ENCODE measurements at places on chromosomes 4 and X.

DNA sequence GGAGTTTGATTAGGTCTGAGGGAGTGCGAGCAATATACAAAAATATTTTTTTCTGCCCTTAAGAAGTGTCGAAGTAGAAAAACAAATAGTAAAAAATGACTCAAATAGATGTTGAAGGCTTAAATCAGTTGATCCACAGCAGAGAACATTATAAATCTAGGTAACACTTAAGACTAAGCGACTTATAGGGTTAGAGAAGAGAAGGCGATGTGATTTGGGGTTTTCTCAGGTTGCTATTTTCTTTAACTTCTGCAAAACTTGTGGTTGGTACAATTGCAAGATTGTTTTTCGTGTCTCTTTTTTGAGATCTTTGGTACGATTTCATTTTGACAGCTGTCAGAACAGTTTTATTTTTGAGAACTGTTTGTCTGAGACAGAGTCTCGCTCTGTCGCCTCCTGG, 1479.5 kb downstream of the PCDH7 start:
- H3K27ac ChIP-seq = no peak overlapping the region
- no peak for DNase-seq

DNA sequence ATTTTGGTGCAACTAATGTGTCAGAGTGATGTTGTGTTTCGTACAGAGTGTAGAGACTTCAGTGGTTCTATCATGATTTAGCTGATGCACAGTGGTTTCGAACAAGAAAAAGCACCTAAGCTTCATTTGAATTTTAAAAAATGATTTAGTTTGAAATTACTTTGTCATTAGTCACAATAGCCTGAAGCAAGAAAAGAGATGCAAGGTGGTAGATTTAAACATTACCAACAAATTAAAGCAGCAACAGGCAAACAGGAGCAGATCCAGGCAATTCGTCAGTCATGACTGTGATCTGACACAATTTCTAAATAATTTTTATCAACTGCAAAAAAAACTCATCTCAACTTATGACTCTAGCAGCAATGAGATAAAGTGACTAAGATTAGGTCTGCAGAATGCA, 24.6 kb upstream of the COX7B2 start:
- H3K4me3 ChIP-seq = no peak overlapping the region
- H3K4me1 ChIP-seq = no peaks in the 10 kb centered on the region
- H3K27me3 ChIP-seq = no peaks in the 10 kb centered on the region
- H3K27ac ChIP-seq = no peak overlapping the region

DNA sequence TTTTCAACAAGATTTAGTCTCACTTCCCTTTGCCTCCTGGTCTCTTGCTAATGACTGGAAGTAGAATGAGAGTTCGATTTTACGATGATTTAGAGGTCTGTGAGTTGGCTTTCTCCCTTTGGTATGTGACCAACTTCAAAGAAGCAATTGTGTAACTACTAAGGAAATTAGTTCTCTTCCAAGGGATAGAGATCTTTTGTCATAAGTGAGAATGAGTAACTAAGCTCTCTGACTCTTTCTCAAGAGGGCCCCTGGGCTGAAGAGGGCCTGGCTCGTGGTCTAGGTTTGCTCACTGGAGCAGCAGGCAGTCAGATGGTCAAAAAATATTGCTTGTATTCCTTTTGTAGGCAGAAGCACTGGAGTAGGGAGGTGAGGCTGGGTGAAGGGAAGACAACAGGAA, 176.3 kb downstream of the ENOX2 start:
- no peak for DNase-seq
- H3K36me3 ChIP-seq = no peaks in the 10 kb centered on the region
- H3K4me3 ChIP-seq = no peak overlapping the region
- no peaks in the 10 kb centered on the region for H3K27me3 ChIP-seq
- no peaks in the 10 kb centered on the region for H3K4me1 ChIP-seq

DNA sequence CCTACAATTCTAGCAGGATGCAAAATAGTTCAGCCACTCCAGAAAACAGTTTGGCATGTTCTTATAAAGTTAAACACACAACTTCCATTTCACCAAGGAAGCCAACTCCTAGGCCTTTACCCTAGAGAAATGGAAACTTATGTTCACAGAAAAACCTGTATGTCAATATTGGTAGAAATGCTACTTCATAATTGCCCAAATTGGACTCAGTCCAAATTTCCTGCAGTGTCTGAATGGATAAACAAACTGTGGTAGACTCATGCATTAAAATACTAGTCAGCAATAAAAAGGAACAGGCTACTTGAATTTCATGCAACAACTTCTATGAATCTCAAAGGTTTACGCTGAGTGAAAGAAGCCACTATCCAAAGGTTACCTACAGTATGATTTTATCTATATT, 1738.8 kb upstream of the IGFBP7 start:
- H3K27ac ChIP-seq = no peak overlapping the region
- no peak overlapping the region for H3K4me3 ChIP-seq
- no peaks in the 10 kb centered on the region for H3K4me1 ChIP-seq
- no peak for DNase-seq
- H3K27me3 ChIP-seq = no peaks in the 10 kb centered on the region
- no peaks in the 10 kb centered on the region for H3K36me3 ChIP-seq

- no peak overlapping the region for H3K27ac ChIP-seq
- no peaks in the 10 kb centered on the region for H3K4me1 ChIP-seq
- H3K4me3 ChIP-seq = no peak overlapping the region
- no peaks in the 10 kb centered on the region for H3K27me3 ChIP-seq
- no peaks in the 10 kb centered on the region for H3K36me3 ChIP-seq
- no peak for DNase-seq
These were observed 240.0 kb downstream of the GPC3 start for GRCh38 chrX:133745349-133745748.

DNA sequence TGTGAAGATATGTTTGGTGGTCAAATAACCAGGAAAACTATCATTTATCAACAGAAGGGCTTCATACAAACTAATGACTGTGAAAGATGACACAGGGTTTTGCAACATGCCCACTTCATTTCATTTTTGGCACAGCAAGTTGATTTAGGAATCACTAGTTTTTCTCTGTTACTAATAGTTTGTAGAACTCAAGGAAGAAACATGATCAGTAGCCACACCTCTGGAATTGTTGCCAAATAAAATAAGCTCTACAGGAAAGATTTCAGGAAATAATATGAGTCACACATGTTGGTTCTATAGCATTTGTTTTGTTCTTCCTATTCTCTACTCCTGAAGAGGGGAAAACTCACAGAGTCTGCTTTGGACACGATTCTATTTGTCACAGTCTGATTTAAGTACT, 255.4 kb downstream of the TLL1 start:
- H3K4me3 ChIP-seq = no peak overlapping the region
- no peaks in the 10 kb centered on the region for H3K4me1 ChIP-seq
- no peaks in the 10 kb centered on the region for H3K36me3 ChIP-seq
- no peak for DNase-seq

DNA sequence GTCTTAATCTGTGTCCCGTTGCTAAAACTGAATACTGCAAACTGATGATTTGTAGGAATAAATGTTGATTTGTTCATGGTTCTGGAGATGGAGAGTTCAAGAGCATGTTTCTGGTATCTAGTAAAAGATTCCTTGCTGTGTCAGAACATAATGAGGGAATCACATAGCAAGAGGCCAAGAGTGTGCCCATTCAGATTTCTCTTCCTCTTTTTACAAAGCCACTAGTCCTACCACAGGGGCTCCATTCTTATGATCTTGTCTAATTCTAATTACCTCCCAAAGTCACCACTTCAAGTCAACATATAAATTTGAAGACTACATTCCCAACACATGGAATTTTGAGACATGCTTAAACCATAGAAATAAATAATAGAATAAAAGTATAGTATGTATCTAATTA, 608.8 kb upstream of the EPHA5 start:
- no peak overlapping the region for H3K4me3 ChIP-seq
- H3K27ac ChIP-seq = no peak overlapping the region
- no peaks in the 10 kb centered on the region for H3K36me3 ChIP-seq
- no peak for DNase-seq

GRCh38 chr4:98996056-98996764, 689 bp downstream of the METAP1 start:
- H3K36me3 ChIP-seq = no peaks in the 10 kb centered on the region
- peak overlapping the region; percentile 87 for H3K27ac ChIP-seq
- no peaks in the 10 kb centered on the region for H3K27me3 ChIP-seq
- peak; percentile 33 for DNase-seq
- H3K4me3 ChIP-seq = peak overlapping the region; percentile 91

DNA sequence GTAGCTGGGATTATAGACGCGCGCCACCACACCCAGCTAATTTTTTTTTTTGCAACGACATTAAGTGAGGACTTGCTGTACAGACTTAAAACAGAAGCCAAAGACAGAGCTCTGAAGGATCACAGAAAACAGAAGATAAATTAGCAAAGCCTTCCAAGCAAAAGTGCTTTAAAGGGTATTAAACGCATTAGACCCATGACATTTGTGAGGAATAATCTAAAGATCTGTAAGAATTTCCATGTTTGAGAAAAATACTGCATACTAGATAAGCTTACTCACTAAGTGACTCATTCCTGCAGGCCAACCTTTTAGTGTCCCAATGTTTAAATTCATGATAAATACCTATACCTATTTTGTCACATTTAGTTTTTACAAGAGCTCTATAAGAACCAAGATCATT, 27.4 kb downstream of the SMARCA1 start:
- DNase-seq = no peak
- H3K27me3 ChIP-seq = no peaks in the 10 kb centered on the region
- H3K4me1 ChIP-seq = no peaks in the 10 kb centered on the region
- no peak overlapping the region for H3K4me3 ChIP-seq
- no peak overlapping the region for H3K27ac ChIP-seq

GRCh38 chr4:48343551-48343950, 2.2 kb downstream of the SLAIN2 start:
- H3K27ac ChIP-seq = no peak overlapping the region
- no peaks in the 10 kb centered on the region for H3K36me3 ChIP-seq
- no peaks in the 10 kb centered on the region for H3K27me3 ChIP-seq
- H3K4me3 ChIP-seq = peak overlapping the region; percentile 90

DNA sequence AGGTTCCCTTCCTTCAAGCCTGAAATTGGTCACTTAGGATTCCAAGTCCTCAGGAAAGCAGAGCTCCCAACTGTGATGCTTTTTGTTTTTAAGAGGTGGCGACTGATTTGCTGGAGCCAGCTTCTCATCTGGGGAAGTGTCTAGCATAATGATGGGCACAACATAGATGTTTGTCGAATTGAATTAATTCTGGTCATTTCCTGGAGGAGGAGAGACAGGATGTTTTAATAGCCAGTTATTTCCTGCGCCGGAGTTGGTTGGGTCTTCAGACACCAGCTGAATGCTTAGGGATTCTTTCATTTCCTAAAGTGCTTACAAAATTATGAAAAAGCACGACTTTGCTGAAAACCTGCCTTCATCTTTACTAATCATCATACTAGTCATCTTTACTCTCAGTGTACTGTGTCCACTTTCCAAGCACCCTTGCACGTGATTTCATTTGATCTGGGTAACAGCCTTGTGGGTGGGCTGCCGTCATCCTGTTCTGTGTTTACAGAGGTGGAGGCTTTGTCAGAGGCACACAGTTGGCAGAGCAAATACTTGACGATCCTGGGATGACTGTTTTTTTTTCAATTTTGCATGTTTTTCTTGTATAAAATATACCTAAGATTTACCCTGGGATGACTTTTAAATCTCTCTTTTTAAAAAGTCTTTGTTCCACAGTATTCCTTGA, 49.5 kb downstream of the RGS12 start:
- H3K4me3 ChIP-seq = no peak overlapping the region
- DNase-seq = no peak
- H3K36me3 ChIP-seq = no peaks in the 10 kb centered on the region
- H3K27me3 ChIP-seq = no peaks in the 10 kb centered on the region

- H3K4me3 ChIP-seq = peak overlapping the region; percentile 6
- H3K27ac ChIP-seq = no peak overlapping the region
- no peak for DNase-seq
- no peaks in the 10 kb centered on the region for H3K4me1 ChIP-seq
These were observed 25.0 kb upstream of the GJB1 start for GRCh38 chrX:71198066-71198465.

- peak within 1 kb of the TSS; percentile 27 for H3K4me3 ChIP-seq
- peak; percentile 60 for DNase-seq
- no peaks in the 10 kb centered on the region for H3K27me3 ChIP-seq
- H3K36me3 ChIP-seq = no peaks in the 10 kb centered on the region
- H3K27ac ChIP-seq = peak within 1 kb of the TSS; percentile 68
- no peaks in the 10 kb centered on the region for H3K4me1 ChIP-seq
These were observed at the start of gene ALPK1 for GRCh38 chr4:112296949-112297880. Gene ALPK1 (plus strand): TSS chr4:112297369.

DNA sequence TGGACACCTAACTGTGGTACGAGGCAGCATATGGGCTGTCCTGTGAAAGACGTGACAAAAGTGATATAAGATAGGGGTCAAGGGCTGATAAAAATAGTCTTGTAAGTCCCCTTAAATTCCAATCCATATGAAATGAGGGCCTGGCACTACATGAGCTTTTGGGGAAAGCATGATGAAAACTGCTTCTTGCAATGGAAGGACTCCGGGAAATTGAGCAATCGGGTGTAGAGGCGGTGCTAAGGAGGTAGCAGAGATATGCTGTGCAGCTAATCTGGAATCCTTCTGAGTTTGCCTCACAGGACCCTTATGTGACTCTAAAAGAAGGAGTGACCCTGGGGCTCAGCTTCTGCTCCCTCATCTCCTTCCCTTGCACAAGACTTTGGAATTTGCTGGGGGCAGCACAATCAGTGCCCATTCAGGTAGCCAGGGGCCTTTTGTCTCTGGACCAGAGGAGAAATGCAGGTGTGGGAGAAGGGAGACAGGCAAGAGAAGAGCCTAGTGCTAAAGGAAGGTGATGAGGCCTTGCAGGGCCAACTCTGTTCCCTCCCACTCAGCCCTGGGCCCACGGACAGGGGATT, 12.8 kb downstream of the CLDN2 start:
- no peak for DNase-seq
- H3K27me3 ChIP-seq = no peaks in the 10 kb centered on the region
- H3K4me1 ChIP-seq = peaks cover 3% of the 10 kb centered on the region
- H3K27ac ChIP-seq = no peak overlapping the region
- no peaks in the 10 kb centered on the region for H3K36me3 ChIP-seq

- no peaks in the 10 kb centered on the region for H3K27me3 ChIP-seq
- H3K27ac ChIP-seq = no peak overlapping the region
- no peak overlapping the region for H3K4me3 ChIP-seq
- no peaks in the 10 kb centered on the region for H3K4me1 ChIP-seq
- DNase-seq = no peak
These were observed 7.7 kb downstream of the SLC30A9 start for GRCh38 chr4:41998019-41998418.

DNA sequence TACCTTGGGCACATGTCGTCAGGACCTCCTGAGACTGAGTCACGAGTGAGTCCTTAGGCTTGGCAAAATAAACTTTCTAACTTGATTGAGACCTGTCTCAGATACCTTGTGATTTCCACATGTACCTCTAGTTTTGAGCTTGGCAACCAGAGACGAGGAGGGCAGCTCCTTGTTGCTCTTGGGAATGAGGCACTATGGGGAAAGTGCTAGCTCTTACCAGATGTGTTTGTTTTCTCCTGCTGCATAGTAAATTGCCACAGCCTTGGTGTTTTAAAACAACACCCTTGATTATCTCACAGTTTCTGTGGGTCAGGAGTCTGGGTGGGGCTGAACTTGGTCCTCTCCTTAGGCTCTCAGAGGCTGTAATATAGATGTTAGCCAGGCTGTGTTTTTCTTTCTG, 59.1 kb upstream of the MAML3 start:
- H3K4me3 ChIP-seq = no peak overlapping the region
- DNase-seq = peak; percentile 78
- H3K36me3 ChIP-seq = no peaks in the 10 kb centered on the region
- peak overlapping the region; percentile 84 for H3K27ac ChIP-seq
- H3K4me1 ChIP-seq = no peaks in the 10 kb centered on the region

GRCh38 chr4:7761312-7761711, 178.3 kb downstream of the AFAP1 start:
- no peaks in the 10 kb centered on the region for H3K36me3 ChIP-seq
- no peaks in the 10 kb centered on the region for H3K4me1 ChIP-seq
- H3K4me3 ChIP-seq = no peak overlapping the region
- no peaks in the 10 kb centered on the region for H3K27me3 ChIP-seq
